Gastroesophageal sphincter (tissue), 4 donors: ENCODE measurements at places on chromosomes 7 and 10. TPM values are rescaled to one million over a fixed set of nuclear protein-coding genes. Genes with fewer than 3 reads are reported as not detected.

GRCh38 chr10:57867241-57867640, 400.5 kb downstream of the IPMK start:
- ATAC-seq = no peak

The SORCS1 gene
- 8.5 TPM for total RNA-seq

DNA sequence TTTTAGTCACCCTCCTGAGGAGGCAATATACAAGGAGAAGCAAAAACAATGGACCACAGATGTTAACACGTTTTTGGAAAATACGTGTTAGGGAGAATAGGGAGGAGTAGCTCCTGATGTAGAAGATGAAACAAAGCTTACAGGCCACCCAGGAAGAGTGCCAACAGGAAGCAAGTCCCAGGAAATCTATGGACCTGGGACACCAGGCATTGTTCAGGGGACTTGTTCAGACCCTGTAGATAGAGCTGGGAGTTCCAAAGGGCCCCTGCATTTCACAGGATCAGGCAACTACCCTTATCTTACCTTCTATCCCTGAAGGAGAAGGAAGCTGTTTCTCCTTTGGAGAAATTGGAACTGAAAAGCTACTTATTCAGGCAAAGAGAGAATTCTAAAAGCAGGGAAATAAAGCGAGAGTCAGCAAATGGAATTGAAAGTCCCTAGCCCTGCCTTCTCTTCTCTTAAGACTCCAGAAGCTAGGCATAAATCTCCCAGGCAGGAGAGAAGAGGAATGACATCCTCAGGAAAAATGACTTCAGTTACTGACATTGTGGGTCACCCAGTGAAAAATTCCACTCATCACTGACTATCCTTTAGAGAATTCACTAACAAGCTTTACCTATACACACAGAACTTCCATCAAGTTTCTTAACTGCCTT, 77.7 kb upstream of the FAM3C start:
- ATAC-seq = no peak

- no peak for ATAC-seq
Observed at GRCh38 chr7:52799817-52800216, 235.6 kb upstream of the POM121L12 start.

DNA sequence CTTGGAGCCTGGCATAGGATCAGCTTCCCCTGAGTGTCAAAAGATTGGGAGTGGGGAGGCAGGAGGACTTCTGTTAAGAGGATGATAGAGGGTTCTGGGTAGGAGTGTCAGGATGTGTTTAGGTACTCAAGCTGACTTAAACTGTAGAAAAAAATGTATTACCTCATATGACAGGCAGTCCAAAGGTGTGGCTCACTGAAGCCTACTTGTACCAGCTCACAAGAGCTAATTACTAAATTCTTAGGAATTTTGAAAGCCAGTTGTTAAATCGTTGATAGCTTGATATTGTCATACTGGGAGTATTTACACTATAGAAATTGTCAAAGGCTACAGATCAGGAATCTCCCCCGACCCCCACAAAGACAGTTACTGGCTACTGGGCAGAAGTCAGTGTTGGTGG, 32.1 kb downstream of the FAS start:
- ATAC-seq = no peak

The PTN gene
- 10.1 TPM for total RNA-seq

DNA sequence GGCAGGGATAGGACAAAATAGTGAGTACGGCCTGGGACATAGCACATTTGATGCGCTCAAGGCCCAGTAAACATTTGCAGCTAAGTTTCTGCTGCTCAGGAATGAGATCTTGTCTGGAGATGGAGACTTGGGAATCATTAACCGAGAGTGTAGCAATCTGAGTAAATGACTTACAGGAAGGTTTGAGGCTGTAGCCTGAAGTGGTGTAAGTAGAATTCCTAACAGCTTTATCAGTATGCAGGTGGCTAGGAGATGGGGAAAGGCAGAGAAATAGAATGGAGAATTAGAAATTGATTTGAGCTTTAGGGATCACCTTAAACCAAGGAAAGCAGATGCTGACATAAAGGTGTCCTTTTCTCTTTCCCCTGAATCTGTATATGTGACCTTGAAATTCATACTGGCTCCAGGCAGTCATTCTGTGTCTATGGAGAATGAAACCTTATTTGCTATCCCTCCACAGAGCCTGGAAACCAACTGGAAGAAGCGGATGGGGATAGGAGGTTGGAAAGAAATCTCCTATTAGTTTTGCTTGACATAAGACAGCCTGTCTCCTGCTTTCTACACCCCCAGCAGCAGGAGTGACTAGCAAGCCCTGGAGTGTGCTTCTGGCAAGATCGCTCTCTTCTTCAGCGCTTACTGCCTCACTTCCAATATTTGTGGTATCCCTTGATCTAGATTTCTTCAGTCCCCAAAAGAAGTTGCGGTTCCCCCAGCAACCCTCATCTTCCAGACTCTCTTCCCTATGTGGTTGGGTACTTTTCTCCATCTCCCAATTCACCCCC, 6.4 kb upstream of the PON2 start:
- ATAC-seq = no peak

DNA sequence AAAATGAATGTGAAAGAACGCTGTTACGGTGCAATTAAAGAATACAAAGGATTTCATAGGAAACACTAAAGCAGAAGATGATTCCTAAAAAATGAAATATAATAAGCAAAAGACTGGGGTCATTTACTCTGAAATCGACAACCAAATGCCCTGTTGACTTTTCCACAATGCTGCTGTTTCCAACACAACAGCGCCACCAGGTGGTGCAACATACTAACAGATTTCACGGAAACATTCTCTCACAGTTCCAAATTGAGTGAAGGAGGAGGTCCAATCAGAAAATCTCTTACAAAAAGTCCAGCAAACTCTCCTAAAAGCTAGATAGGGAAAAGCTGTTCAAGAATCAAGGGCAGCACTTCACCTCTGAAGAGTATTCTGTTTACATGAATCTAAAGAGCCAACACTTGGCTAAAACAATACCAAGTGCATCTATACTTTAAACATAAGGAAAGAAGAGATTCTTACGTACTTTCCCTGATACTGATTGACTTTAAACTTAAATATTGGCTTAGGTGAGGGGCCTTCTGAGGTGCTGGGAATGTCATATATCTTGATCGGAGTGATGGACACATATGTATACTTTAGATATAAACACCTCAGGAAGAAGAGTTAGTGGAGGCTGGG, 55.9 kb downstream of the UPF2 start:
- peak; percentile 46 for ATAC-seq

DNA sequence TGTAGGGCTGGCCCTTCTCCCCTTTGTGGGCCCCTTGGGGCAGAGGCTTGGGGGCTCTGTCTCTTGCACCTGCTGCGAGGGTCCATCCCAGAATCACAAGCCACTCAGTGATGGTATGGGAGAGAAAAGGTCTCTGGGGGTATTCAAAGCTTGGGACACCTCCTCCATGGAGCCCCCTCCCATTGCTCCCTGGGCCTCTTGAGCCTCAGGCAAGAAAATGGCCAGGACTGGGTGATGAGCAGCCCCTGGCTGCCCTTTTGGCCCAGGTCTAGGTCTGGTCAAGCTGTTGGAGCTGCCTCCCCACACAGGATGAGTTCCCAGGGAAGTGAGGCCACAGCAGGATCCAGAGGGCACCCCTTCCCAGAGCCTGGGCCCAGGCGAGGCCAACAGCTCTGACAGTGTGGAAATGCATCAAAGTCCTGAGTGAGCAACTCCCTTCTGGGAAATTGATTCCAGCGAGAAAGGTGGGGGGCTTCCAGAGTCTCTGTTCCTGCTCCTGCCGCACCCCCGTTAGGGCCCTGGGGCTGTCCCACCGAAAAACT, 3.4 kb upstream of the MYL7 start:
- ATAC-seq = no peak

DNA sequence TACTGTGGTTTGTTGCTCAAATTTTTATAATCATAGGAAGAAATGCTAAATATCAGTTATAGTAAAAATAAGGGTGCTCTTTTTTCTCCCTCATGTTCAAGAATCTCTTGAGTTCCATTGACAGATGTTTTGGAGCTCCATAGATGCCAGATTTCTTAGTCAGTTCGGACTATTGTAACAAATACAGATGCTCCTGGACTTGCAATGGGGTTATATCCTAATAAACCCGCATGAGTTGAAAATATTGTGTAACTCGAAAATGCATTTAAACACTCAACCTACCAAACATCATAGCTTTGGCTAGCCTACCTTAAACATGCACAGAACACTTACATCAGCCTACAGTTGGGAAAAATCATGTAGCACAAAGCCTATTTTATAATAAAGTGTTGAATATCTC, 100.7 kb upstream of the CSTF2T start:
- no peak for ATAC-seq

- ATAC-seq = no peak
Observed at GRCh38 chr10:78964274-78964951, 104.4 kb upstream of the ZMIZ1 start.

DNA sequence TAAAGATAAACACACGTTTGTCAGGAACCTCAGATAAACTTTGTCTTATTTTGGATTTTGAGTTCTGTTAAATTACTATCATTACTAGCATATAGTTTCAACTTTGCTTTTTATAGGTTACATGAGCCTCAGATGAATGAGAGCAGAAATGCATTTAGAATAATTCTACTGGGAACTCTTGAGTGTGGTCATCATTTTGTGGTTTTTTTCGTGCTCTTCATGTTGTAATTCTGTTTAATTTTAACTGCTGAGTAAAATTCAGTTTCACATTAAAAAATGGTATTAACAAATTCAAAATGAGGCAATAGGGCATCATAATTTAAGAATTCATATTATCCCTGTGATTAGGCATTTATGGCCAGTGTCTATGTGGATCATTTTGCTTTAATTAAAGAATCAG, 72.9 kb downstream of the GNAI1 start:
- no peak for ATAC-seq

The CFAP69 gene
- 8.2 TPM for total RNA-seq

DNA sequence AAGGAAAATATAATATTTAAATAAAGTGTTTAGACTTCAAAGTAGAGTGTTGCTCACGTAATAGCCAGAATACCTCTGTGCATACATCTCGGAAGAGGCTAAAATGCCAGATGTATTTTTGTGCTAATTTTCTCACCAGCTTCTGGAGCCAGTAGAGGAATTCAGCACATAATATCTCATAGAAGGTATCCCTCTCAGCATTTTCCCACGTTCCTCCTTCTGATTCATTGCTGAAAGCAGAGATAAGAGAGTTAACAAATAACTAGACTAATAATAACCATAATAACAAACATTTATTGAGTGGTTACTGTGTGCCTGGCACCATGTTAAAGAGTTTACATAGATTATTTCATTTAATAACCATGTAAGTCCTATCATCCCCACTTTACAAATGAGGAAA, 123.6 kb downstream of the VTI1A start:
- ATAC-seq = no peak

GRCh38 chr10:63438506-63439498, 27.0 kb downstream of the JMJD1C start:
- ATAC-seq = peak; percentile 80

The WDFY4 gene
- total RNA-seq = 1.6 TPM

GRCh38 chr10:14022052-14022451, 308.7 kb downstream of the FRMD4A start:
- ATAC-seq = no peak

The CALML3 gene
- 19.4 TPM for total RNA-seq

GRCh38 chr7:36635091-36635490, 89.2 kb downstream of the AOAH start:
- ATAC-seq = no peak

GRCh38 chr10:19862811-19863515, 46.7 kb downstream of the PLXDC2 start:
- no peak for ATAC-seq

- ATAC-seq = peak; percentile 89
Observed at GRCh38 chr7:100803398-100804161, 23.7 kb downstream of the EPHB4 start.

DNA sequence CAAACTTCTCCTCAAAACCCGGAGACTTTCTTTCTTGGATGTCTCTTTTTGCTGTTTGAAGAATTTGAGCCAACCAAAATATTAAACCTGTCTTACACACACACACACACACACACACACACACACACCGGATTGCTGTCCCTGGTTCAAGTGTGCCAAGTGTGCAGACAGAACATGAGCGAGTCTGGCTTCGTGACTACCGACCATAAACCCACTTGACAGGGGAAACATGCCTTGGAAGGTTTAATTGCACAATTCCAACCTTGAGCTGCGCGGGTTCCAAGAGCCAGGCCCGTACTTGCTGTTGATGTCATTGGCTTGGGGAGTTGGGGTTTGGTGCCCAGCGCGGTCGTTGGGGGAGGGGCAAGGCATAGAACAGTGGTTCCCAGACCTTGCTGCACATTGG, 1.7 kb downstream of the EGFR start:
- peak; percentile 20 for ATAC-seq

The SNX10 gene
- 1.9 TPM for total RNA-seq

GRCh38 chr10:131261890-131262475, 49.5 kb downstream of the TCERG1L start:
- no peak for ATAC-seq

- ATAC-seq = peak; percentile 48
Observed at GRCh38 chr10:33773253-33773573, 438.7 kb upstream of the NRP1 start.

- ATAC-seq = no peak
Observed at GRCh38 chr10:44419790-44420549, 35.1 kb upstream of the CXCL12 start.

GRCh38 chr7:2800931-2801688, 43.0 kb downstream of the GNA12 start:
- no peak for ATAC-seq

DNA sequence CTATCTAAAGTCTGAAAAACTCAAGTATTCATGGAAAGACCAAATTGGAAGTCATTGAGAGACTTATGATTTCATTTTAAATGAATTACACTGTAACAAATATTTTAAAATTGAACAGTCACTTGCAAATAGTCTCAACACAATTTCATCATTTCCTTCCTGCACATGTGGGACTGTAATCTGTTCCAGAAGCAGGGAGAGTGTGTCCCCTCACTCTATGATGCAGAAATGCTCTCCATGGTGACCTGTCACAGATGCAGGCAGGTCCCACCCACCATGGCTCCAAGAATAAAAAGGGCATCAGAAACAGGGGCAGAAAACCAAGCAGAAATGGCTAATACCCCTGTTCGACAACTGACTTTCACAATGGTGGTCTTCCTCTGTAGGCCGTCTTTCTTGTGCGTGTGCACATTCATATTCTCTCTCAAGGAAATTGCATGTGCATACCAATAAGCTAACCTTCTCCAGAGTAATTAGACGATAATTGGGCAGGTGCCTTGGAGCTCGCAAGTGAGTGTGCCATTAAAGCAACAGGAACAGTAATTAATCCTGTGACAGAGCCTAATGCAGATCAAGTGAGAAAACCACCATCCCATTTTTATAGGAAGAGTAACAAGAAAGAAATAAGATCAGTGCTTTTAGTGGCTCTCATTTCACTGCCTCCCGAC, 170.9 kb downstream of the ZMYND11 start:
- no peak for ATAC-seq

- ATAC-seq = no peak
Observed at GRCh38 chr7:159120540-159120919, 24.1 kb downstream of the VIPR2 start.
